ENCODE measurements at places on chromosomes 13 and 19. TPM values are rescaled to one million over a fixed set of nuclear protein-coding genes. Genes with fewer than 3 reads are reported as not detected.
A peak's percentile ranks its signal among the peaks of the same experiment; 100 is the strongest.

DNA sequence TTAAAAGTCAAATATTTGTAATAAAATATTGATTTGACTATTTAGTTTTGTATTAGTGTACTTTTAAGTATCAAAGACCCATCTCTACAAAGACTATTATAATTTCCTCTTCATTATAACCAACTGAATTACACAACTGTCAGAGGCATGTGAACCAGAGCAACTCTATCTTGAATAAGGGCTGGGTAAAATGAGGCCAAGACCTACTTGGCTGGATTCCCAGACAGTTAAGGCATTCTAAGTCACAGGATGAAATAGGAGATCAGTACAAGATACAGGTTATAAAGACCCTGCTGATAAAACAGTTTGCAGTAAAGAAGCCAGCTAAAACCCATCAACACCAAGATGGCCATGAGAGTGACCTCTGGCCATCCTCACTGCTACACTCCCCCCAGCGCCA lies 36.2 kb upstream of the ATP12A start:
- DNase-seq, result no peak

GRCh38 chr13:98522371-98522770 lies 54.5 kb downstream of the STK24 start:
- DNase-seq, result no peak

Gene LIG1
- polyA plus RNA-seq, result 72.0 TPM

GRCh38 chr19:46299004-46299509 lies 2.2 kb downstream of the HIF3A start:
- DNase-seq, result peak; percentile 86

Gene CD70
- not detected for polyA plus RNA-seq

DNA sequence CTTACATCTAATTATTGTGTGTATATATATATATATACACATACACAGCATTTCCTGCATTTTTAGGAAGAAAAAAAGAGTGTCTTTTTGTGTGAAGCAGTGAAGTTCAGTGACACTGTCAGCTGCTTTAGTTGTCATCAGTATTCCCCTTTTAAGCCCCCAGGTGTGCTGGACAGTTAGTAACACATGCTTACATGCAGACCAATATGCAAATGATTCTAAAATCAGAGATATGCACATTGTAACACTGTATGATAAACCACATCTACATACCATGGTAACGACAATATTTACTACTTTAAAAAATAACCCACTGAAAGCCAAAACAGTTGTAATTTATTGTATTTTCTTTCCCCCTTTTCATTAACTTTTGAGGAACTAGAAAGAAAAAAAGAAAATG lies 16.8 kb downstream of the LHFPL6 start:
- DNase-seq, result no peak

DNA sequence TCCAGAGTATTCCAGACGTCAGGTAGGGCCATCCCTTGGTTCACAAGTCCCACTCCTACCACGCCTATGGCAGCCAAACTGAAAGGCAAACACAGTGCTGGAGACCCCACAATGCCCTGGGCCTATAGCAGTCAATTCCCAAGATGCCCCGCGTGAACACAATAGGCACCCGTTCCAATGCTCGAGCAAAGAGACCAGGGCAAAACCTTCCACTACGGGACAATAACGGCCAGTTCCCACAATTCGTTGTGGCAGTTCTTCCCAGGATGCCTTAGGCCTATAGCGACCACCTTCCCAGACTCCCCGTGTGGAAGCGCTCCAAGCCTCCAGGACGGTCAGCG lies 538 bp downstream of the ZNF428 start:
- DNase-seq, result no peak

Gene ZNF729
- 0.20 TPM for polyA plus RNA-seq

Gene RASL11A
- 30.9 TPM for polyA plus RNA-seq

Gene SLAIN1
- 17.7 TPM for polyA plus RNA-seq

Gene RINL
- polyA plus RNA-seq, result 10.0 TPM

DNA sequence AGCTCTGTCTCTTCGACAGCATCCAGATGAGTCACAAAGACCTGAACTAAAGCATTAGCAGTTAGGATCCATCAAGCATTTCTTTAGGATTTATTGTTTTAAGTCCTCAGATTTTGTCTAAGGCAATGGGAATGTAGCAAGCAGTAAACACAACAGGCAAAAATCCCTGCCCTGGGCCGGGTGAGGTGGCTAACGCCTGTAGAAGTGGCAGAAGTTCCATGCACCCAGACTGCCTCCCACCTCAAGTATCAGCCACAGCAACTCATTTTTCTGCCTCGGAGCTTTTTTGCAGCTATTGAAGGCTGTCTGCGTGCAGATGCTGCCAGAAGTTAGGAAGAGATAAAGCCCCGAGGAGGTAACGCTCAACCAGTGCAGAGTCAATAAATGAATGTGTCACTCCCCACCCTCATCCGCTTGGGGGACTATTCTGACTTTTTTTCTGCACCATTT lies 47.1 kb upstream of the MRI1 start:
- DNase-seq, result no peak

- DNase-seq, result no peak
These were observed 29.6 kb downstream of the SLC6A16 start for GRCh38 chr19:49295208-49295880.

GRCh38 chr19:49469828-49470614 lies 4.0 kb upstream of the FLT3LG start:
- no peak for DNase-seq

DNA sequence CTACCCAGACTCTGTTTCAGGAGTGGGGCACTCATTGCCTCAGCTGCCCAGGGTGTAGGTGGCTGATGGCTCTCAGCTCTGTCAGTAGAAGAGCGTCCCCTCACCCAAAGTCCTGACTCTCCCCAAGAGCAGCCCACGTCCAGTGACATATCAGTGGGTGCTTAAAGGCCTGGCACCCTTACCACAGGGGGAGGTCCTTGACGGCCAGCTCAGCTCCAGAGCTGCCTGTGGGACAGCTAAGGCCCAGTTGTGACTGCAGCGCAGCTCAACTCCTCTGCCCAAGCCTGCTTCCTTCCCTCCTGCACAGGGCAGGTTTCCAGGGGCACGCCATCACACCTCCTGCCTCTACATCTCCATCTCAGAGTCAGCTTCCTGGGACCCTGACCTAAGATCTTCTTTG lies 32.4 kb downstream of the GRIK5 start:
- no peak for DNase-seq

Gene CRTC1
- polyA plus RNA-seq, result 23.2 TPM

All from renal pelvis (tissue), 12 donors.